ENCODE measurements at places on chromosomes 1 and 21.
A peak's percentile ranks its signal among the peaks of the same experiment; 100 is the strongest.

- DNase-seq = no peak
Observed at GRCh38 chr1:54583871-54584270, 35.8 kb downstream of the ACOT11 start.

DNA sequence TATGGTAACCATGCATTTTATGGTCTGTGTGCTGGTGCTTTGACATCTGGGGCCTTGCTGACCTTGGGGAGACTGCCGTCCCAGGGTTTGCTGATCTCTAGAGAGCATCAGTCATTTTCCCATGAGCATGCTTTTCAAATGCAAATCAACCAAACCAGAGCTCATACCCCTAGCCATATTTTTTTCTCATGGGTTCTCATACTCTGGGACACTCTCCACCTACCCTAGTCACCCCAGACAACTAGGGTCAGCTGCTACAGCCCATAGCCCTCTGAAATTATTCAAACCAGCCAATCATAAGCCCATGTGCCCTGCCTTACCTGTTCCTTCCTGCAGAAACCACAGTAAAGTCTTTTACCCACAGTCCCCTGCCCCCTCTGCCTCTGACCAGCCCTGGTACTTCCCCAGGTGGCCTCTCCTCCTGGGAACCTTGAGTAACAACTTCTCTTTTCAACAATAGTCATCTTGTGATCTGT, 132.0 kb downstream of the MAP3K21 start:
- no peak for DNase-seq

DNA sequence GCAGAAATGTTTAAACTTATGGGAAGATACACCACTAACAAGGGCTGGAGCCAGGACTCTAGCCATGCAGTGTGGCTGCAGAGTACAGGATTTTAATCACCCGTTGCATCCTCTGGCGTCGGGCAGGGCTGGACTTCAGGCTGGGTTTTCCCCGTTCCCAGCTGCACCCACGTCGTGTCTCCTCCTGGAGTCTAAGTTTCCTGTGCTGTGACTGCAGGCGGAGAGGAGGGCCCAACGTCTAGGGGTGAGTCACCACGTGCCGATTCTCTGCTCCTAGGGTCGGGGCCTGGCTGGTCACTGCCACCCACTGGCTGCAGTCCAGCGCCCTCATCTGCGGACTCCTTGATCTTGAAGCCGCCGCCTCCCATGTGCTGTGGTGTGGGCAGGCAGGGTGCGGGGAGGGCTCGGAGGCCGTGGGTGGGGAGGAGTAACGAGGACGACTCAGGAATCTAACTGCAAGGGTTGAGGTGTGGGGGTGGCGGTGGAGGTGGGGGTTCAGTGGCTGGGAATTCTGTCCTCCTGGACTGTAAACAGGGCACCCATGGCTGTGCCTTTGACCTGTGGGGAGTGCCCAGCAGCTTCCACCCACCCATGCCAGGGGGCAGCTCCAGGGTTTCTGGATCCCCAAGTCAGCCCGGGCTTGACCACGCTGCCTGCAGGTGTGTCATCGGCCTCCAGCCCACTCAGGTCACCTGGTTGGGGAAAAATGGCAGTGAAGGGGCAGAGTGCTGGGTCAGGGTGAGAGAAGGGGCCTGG, 77.8 kb downstream of the ALPL start:
- DNase-seq = no peak

DNA sequence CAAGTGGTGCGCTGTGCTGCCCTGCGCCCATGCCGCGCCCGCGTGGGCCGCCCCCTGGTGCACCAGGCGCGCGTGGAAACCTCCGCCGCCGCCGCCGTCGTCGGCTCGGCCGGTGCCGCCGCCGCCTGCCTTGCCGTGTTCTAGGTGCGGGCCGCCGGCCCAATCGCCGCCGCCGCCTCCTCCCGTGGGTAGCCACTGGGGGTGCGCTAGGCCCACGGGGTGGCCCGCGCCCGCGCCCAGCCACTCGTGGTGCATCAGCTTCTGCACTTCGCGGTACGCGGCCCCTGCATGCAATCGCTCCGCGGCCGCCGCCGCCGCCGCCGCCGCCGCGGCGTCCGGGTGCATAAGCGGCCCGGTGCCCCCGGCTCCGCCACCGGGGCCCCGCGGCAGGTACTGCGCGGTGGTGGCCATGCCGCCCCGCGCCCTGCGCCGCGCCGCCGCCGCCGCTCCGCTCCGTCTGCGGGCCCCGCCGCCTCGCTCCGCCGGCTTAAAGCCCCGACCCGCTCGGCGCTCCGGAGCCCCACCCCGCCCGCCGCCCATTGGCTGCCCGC, at the start of gene POU3F1:
POU3F1 (minus strand) TSS at position 461 of the 551 bp plus-strand sequence; CDS start at position 411, 50 bp downstream.
- DNase-seq = peak; percentile 69

GRCh38 chr1:61277121-61277690, 194.8 kb downstream of the NFIA start:
- no peak for DNase-seq

DNA sequence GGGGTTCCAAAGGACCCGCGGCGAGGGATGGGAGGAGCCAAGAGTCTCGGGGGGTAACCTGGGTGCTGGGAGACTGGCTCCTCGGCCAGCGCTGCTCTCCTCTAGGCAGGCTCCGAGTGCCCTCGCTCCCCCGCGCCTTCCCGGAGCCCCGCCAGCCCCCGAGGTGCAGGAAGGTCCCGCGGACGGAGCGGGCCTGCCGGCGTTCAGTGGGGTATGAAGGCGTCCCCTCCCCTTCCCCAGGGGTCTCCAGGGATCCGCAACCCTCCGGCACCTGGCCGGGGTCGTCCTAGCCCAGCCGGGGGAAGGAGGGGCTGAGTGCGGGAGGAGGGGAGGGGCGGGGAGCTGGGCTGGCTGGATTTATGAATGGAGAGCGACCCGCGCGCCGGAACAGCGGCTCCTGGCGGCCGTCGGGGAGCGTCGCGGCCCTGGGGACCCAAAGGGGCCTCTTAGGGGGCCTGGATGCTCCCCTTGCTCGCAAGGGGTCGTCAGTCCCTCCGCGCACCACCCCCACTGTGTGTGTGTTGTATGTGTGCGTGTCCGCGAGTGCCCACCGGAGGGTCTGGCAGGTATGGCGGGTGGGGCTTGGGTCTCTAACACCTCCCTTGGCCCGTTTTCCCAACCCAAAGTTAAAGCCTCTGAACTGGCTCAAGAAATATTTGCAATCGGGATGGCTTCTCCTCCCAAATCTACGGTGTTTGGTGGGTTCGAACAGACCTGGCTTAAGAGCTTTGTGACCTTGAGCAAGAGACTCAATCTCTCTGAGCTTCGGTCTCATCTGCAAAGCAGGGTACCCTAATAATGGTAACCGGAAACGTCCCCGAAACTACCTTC, 642 bp downstream of the HCRTR1 start:
- peak; percentile 68 for DNase-seq

GRCh38 chr1:192489748-192490147, 85.8 kb upstream of the RGS1 start:
- DNase-seq = peak; percentile 58

GRCh38 chr1:10514490-10515235, 39.9 kb downstream of the PEX14 start:
- DNase-seq = peak; percentile 65

DNA sequence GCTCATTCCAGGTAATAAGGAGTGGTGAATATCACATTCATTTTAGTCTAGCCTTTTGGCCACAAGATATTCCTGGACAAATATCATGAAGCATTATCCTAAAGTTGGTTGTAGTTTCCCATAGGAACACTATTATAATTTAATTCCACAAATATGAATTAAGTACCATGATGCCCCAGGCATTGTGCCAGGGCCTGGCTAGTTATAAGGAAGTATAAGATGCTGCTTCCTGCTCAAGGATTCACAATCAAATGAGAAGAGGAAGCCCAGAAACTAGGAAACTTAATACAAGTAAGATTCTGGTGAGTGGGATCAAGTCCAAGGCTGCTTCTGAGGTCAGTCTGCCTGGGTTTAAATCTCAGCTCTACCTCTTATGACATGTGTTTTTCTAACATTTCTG, 30.6 kb upstream of the ZP4 start:
- no peak for DNase-seq
